Large intestine (tissue), 12 donors: ENCODE measurements at places on chromosomes 3 and 15. TPM values are rescaled to one million over a fixed set of nuclear protein-coding genes. Genes with fewer than 3 reads are reported as not detected.

DNA sequence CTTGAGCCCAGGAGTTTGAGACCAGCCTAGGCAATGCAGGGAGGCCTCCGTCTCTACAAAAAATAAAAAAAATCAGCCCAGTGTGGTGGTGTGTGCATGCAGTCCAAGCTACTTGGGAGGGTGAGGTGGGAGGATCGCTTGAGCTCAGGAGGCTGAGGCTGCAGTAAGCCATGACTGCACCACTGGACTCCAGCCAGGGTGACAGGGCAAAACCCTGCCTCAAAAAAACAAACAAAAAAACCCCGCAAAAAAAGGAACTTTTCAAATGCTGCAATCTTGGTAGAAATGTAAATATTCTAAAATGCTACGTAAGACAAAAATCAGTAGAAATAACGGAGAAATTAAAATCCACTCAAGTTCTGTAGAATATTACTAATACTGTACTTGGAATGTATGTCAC is 108.1 kb upstream of the MELTF start:
- H3K36me3 ChIP-seq = peaks cover 49% of the 10 kb centered on the region
- no peak overlapping the region for H3K4me3 ChIP-seq
- no peaks in the 10 kb centered on the region for H3K27me3 ChIP-seq
- no peak overlapping the region for H3K27ac ChIP-seq

- H3K36me3 ChIP-seq = peaks cover 41% of the 10 kb centered on the region
- H3K27ac ChIP-seq = no peak overlapping the region
- H3K27me3 ChIP-seq = no peaks in the 10 kb centered on the region
- H3K4me3 ChIP-seq = no peak overlapping the region
Observed at GRCh38 chr3:14110699-14111098, 14.0 kb downstream of the CHCHD4 start.

- H3K4me1 ChIP-seq = no peaks in the 10 kb centered on the region
- peaks cover 9% of the 10 kb centered on the region for H3K27me3 ChIP-seq
- no peak overlapping the region for H3K27ac ChIP-seq
- no peak for DNase-seq
- H3K36me3 ChIP-seq = no peaks in the 10 kb centered on the region
Observed at GRCh38 chr15:51260202-51260601, 78.2 kb downstream of the CYP19A1 start.

GRCh38 chr3:98596541-98597500 is 3.4 kb upstream of the CPOX start:
- H3K27me3 ChIP-seq = no peaks in the 10 kb centered on the region
- peaks cover 4% of the 10 kb centered on the region for H3K4me1 ChIP-seq
- H3K4me3 ChIP-seq = no peak overlapping the region
- no peak for DNase-seq
- H3K36me3 ChIP-seq = no peaks in the 10 kb centered on the region

- H3K27me3 ChIP-seq = peaks cover 35% of the 10 kb centered on the region
- H3K4me3 ChIP-seq = no peak overlapping the region
- no peaks in the 10 kb centered on the region for H3K36me3 ChIP-seq
- H3K4me1 ChIP-seq = no peaks in the 10 kb centered on the region
- DNase-seq = no peak
- no peak overlapping the region for H3K27ac ChIP-seq
Observed at GRCh38 chr3:184543256-184543655, 18.3 kb upstream of the EPHB3 start.

DNA sequence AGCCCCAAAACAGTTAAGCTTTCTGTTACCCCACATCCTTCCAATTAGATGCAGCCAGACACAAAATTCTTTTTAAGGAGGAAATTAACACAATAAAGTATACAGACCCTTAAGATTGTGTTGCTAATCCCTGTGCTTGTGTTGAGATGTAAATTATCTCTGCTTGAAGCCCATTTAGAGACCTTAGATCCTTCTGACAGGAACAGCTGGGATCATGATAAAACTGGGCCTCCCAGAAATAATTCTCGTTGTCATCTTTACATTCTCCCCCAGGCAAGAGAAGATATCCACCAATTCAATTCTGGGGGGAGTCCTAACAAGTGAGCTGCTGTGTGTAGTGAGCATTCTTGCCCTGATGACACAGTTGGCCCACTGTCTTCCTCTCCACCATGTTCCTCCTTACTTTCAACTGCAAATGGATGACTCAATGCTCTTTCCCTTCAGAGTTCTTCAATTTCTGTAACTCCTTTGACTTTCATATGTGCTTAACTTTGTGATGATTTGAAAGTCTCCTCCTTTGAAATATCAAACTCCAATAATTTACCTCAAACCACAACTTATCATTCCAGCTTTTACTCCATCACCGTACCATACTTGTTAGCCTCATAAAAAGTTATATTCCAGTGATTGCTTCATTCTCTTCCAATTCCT is 186.6 kb downstream of the RAP2B start:
- no peak overlapping the region for H3K27ac ChIP-seq
- H3K4me1 ChIP-seq = no peaks in the 10 kb centered on the region
- no peaks in the 10 kb centered on the region for H3K36me3 ChIP-seq
- no peak overlapping the region for H3K4me3 ChIP-seq

- H3K4me1 ChIP-seq = peaks cover 16% of the 10 kb centered on the region
- no peak for DNase-seq
- H3K27ac ChIP-seq = no peak overlapping the region
- no peak overlapping the region for H3K4me3 ChIP-seq
Observed at GRCh38 chr15:65077291-65077980, 890 bp downstream of the KBTBD13 start.

KCNMB3 gene
- polyA plus RNA-seq = 5.0 TPM

CD86 gene
- 3.3 TPM for polyA plus RNA-seq
